ENCODE measurements at places on chromosomes 7 and 10.

- no peak for DNase-seq
Measured at GRCh38 chr7:157056957-157057902, 46.8 kb upstream of the MNX1 start.

DNA sequence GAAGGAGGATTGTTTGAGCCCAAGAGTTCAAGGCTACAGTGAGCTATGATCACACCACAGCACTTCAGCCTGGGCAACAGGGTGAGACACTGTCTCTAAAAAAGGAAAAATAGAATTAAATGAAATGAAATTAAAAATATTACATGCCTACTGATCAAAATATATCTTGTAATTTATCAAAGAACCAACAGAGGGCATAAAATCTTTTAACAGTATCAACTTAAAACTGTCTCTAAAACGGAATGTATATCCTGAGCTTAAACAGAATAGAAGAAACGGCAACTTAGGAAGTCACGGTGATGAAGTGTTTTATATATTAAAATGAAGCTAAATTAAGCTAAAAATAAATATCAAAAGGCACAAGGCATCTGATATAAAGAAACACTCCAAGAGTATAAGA, 78.8 kb downstream of the MTPAP start:
- DNase-seq, result no peak

- DNase-seq, result no peak
Measured at GRCh38 chr7:45580053-45580872, 6.1 kb downstream of the ADCY1 start.

GRCh38 chr10:2251631-2252030, 514.3 kb upstream of the ADARB2 start:
- DNase-seq, result no peak

DNA sequence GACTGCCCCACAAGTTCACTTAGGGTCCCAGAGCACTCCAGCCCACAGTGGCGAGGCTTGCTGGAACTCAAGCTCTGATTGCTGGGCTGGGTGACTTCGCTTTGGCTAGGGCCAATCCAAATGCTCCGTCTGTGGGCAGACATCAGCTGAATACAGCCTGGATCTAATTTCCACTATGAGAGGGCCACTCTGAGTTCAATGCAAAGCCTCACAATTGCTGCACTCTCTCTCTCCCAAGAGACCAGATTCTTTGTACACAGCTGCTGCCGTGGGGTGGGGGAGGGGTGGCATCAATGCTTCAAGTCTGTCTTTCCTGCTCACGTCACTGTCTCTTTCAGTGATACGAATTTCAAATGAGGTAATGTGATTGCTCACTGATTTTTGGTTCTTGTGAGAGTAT, 47.3 kb upstream of the BPGM start:
- DNase-seq, result no peak

- no peak for DNase-seq
Measured at GRCh38 chr10:101814466-101815071, 3.7 kb downstream of the OGA start.

DNA sequence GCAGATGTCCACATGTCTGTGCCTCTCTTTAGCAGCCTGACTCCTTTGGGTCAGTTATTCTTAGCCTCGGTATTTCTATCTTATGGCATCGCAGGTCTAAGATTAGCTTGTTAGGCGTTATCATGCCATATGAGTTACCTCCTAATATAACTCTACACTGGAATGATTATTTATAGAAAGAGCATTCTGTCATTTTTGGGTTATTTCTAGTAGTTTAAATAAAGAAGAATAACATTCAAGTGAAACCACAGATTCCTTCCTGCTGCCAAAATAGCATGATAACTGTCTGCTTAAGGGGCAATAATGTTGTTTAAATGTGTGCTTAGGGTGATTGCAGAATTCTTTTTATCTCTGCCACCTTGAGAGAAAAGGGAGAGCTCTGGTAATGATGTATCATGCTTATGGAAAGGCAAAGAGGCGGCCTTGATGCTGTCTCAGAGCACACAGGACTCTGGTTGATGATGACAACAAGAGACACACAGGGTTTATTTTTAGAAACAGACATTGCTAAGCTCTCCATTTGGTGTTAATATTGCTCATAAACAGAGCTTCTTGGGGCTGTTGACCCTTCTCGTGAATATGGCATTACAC, 10.4 kb downstream of the HDAC9 start:
- DNase-seq, result no peak

DNA sequence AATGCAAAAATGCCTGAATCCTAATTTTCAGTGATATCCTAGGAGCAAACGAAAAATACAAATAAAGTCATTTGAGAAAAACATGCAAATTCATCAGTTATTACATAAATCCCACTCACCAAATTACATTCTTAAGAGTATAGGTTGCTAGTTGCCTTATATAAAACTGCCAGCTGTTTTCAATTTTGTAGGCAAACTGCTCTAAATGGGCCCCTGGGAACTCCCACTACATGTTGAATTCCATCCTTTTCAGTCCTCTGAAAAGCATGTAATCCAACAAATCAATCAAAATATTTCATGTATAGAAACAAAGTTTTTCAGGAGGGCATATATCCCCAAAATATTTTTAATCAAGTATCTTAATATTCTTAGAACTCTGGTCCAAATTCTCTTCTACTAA, 2.1 kb upstream of the JMJD1C start:
- no peak for DNase-seq

GRCh38 chr10:46268076-46268881, 18.5 kb upstream of the ANTXRL start:
- peak; percentile 31 for DNase-seq

- no peak for DNase-seq
Measured at GRCh38 chr10:60739558-60739957, 38.7 kb upstream of the CDK1 start.

GRCh38 chr7:133139801-133140200, 57.9 kb upstream of the CHCHD3 start:
- no peak for DNase-seq

DNA sequence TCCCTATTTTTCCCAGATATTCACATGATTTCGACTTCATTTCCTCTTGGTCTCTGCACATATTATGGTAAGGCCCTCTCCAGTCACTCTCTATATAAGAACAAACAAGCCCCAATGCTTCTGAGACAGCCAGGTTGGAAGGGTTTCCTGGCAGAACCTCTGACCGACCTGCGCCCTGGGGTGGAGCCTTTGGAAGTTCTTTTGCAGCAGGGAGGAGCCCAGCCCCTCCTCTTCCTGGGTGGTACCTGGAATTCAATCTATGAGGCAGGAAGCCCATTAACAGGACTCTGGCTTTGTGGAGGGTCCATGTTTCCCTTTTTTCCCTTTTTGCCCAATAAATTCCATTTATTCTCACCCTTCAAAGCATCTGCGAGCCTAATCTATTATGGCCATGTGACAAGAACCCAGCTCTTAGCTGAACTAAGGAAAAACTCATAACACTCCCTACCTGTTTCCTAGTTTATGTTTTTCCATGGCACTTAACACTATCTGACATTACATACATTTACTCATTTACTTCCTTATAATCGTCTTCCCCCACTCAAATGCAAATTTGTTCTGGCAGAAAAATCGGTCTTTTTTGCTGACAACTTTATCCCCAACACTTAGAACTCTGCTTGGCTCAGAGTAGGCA, 92.5 kb upstream of the FRMD4A start:
- no peak for DNase-seq

DNA sequence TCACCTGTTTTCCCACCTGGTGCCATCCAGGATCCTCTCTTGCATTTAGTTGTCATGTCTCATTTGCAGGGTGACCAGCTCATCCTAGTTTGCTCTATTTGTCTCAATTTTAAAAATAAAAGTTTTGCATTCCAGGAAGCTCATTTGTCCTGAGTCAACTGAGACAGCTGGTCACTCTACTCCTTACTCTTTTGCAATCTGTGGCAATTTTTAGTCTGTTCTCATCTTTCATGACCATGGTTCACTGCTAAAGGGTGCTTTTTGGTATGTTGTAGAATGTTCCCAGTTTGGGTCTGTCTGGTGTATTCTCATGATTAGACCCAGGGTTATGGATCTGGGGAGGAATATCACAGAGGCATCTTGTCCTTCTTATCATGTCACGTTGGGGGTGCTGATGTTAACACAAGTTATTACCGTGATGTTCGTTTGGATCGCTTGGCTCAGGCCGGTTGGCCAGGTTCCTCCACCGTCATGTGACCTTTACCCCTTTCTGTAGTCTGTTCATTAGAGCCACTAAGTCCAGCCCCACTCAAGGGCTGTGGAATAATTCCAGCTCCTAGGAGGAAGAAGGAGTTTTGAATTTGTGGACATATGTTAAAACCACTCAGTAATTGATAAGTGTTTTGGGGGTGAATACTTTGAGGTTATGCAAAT, 103.3 kb upstream of the IGFBP3 start:
- DNase-seq, result no peak

GRCh38 chr7:66873476-66873875, 47.5 kb upstream of the TMEM248 start:
- DNase-seq, result no peak

DNA sequence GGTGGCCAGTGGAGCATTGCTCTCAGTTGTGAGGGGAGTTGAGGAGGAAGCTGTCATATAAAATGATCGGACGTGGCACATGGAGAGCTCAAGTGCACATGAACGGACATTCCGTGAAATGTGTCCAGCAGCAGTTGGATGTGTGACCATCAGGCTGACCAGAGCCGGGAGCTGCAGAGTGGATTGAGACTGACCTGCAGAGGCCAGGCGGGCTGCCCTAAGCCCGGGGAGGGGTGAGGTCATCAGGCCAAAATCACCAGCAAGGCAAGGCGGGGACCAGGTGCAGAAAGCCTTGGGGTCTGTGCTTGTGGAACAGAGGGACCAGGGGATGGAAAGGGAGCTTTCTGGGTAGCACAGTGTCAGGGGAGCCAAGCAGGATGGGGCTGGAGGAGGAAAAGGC, 279.5 kb downstream of the CELF2 start:
- no peak for DNase-seq

GRCh38 chr7:44982535-44982923, 3.7 kb upstream of the MYO1G start:
- DNase-seq, result no peak

DNA sequence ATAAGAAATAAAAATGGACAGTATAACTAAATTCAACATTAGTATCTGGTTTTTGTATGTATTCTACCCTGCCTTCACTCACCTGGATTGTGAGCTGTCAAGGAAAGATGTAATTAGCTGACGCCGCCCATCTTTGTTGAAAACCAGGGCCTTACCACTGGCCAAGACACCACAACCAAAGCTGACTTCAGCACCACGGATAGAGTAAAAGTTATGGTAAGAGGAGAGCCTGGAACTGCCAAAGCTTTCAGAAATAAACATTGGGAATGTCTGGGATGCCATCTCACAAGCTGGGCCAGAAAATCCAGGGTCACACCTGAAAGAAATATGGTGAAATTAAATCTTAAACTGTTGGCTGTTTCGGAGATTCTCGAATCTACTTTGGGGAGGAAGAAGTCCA, 190.1 kb upstream of the SLC26A5 start:
- DNase-seq, result no peak

DNA sequence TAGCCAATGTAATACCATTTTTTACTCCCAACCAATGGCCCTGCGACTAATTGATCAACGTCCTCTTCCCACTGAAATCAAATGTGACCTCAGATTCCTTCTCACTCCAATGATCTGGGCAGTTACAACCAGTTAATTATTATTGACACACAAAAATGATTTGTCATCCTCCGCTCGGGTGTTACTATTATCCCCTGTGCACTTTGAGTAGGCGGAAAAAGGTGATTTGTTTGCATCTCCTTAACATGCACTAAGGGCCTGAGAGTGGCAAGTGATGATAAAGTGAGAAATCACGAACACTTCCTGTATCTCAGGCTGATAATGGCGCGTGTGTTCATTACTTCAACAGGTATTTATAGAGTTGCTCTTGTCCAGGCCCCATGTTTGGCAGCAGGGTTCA, 40.9 kb upstream of the PNLIP start:
- no peak for DNase-seq

DNA sequence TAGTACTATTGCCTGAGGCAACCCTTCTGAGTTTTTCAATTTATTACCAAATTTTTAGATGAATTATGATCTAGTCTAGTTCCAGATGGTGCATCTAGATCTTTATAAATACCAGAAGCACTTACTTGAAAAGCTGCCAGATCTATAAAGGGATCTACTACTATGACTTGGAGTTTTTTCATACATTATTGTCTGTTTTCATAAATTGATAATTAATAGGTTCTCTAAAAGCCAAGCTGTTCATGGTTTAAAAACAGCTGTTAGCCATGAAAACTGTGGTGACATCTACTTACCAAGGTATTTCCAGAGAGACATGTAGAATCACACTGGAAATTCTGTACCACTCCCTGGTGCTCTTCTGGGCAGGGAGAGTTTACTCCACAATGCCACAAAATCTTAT, 786.5 kb upstream of the C7orf33 start:
- DNase-seq, result no peak

DNA sequence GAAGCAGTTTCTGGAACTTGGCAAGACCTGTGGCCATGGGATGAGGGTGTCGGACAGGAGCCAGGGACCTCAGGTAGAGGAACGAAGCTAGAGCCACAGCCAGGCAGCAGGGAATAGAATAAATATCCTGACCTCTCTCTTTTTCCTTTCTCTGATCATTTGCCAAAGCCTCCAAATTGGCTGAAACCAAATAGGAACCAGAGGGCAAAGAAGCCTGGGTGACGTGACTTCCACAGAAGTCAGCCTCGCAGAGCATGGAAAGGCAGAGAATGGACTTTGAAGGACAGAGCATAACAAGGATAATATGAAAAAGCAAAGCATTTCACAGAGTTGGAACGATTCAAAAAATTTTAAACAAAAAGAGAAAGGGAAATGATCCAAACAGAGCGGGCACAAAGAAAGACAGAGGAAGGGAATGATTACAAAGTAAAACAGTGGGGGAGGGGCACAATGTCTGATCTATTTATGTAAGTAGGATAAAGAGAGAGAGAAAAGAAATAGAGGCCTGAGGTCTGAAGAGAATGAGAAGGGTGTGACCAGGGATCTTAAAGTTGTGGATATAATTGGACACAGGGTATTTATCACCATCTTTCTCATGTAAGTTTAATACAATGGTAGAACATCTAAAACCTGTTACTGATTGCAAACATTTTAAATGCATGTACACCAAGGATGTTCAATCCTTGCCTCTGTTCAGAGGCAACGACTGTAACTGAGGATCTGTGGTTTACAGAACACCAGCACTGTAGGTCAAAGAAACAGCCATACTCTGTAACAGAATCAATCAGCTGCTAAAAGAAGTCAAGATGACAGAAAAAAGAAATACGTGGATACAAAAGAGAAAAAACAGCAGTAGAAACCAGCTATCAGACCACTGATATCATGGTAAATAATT, 4.5 kb upstream of the ZEB1 start:
- no peak for DNase-seq

GRCh38 chr10:127919418-127920271, 12.7 kb downstream of the PTPRE start:
- DNase-seq, result no peak

DNA sequence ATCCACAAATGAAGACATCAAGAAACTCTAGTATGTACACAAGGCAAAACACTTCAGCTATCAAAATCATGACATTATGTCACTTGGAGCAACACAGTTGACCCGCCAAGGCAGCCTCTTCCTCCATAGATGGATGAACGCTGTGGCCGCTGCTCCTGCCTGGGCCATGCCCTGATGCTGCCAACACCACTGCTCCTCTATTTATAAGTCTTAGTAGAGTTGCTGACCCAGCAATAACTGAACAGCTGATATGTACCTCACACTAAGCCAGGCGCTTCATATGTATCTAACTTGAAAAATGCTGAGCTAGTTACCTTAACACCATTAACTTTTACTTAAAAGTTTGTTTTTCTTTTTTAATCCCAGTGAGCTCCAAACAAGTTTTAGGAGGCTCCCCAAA, 131.9 kb downstream of the LYZL1 start:
- DNase-seq, result no peak
